Right ventricle myocardium superior (tissue), 1 donor: ENCODE measurements at places on chromosomes 6 and 20. TPM values are rescaled to one million over a fixed set of nuclear protein-coding genes. Genes with fewer than 3 reads are reported as not detected.
A peak's percentile ranks its signal among the peaks of the same experiment; 100 is the strongest.

CAGE1 gene
- not detected for total RNA-seq

TMEM217 gene
- total RNA-seq = not detected

IFT52 gene
- total RNA-seq = 5.5 TPM

THBS2 gene
- 8.6 TPM for total RNA-seq

ULBP1 gene
- 0.13 TPM for total RNA-seq

RSPO3 gene
- 0.67 TPM for total RNA-seq

PIGU gene
- 10.9 TPM for total RNA-seq

SLC26A8 gene
- total RNA-seq = not detected

FRS3 gene
- 4.8 TPM for total RNA-seq

SLC17A3 gene
- total RNA-seq = not detected

TNXB gene
- 65.8 TPM for total RNA-seq

MEP1A gene
- not detected for total RNA-seq

GABRR2 gene
- total RNA-seq = 0.54 TPM

RFX6 gene
- total RNA-seq = not detected

TCEA2 gene
- total RNA-seq = 34.6 TPM

CCNC gene
- 19.3 TPM for total RNA-seq

LAMA2 gene
- 115 TPM for total RNA-seq

UNC93A gene
- not detected for total RNA-seq

DNA sequence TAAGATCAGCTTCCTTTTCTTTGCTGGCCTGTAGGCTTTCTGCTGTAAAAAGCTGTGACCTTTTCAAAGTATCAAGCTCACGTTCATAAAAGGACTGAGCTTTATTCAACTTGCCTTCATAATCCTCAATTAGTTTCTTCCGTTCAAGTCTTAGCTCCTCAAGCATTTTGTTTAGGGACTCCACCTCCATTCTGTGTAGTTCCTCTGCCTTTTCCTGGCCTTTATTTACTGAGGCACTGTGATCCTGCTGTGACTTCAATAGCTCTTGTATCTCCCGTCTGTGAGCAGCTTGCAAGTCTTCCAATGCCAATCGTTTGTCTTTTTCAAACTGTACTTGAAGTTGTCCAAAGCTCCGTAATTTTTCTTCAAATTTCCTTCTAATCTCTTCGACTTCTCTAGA lies 54.4 kb downstream of the FAM184A start:
- no peak for DNase-seq

DNA sequence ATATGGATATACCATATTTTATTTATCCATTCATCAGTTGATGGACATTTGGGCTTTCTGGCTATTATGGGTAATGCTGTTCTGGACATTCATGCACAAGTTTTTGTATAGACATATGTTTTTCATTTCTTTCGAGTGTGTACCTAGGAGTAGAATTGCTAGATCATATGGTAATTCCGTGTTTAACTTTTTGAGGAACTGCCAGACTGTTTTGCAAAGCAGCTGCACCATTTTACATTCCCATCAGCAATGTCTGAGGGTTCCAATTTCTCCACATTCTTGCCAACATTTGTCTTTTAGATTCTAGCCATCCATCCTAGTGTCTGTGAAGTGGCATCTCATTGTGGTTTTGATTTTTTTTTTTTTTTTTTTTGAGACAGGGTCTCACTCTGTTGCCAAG lies 20.8 kb downstream of the SRC start:
- no peak for DNase-seq

GRCh38 chr6:26431258-26432172 lies 8.8 kb upstream of the BTN3A3 start:
- no peak for DNase-seq

DNA sequence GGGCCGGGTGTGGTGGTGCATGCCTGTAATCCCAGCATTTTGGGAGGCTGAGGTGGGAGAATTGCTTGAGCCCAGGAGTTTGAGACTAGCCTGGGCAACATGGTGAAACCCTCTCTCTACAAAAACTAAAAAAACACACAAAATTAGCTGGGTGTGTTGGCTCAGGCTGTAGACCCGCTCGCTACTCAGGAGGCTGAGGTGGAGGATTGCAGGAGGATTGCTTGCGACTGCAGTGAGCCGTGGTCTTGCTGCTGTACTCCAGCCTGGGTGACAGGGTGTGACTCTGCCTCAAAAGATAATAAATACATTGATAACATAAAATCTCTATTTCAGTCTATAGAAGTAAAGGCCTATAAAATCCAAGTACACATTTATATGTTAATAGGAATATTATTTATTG lies 49.3 kb downstream of the SLC17A5 start:
- no peak for DNase-seq

DNA sequence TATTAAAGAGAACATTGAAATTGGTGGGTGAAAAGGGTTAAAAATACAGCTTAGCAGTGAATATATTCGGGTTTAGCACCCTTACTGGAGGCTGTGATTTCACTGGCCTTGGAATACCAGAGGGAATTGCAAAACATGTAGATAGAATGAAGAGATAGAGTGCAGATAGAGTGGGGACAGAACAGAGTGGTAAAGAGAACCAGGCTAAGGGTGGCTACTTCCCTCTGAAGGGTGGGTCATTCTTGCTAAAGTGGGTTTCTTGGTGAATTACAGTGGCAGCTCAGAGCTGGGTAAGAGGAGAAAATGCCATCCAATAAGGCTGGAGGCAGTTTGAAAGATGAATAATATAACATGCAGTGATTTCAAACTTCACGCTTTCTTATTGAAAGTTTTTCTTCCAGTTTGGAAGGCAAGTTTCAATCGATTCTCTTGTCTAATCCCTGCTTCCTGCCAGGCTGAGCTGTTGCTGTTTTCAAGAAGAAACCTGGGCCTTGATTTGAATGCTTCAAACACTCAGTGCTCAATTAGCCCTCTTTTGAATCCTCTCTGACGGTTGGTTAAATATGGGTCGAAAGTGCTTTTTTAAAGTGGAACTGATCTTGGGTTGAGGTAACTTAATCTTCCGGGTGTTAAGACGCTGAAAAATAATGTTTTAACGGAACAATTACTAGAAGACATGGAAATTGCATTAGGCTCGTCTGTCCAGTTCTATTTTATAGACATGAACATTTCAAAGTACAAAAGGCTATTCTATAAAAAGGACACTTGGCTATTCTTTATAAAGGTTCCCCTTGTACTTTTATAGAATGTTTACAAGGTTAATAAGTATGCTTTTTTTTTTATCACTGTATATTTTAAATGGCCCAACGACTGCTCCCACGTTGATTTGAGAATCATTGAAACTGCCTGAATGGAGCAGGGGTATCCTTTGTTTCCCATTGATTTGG lies 203.3 kb downstream of the BCAS1 start:
- DNase-seq = no peak

DNA sequence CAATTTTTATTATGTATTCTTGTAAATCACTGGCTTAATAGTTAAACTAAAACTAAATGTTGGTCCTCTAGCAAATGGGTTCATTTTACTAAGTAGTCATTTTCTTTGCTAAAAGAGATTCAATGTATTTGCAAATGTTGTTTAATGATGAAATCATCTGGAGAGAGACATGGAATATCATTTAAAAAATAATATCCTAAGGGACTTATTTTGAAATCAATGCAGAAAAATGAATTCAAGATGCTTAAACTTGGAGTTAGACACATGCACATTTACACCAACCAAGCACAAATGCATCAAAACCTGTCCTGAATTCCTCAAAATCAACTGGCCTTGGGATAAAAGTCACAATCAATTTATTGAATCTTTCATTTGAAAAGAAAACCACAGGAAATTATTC lies 165.0 kb upstream of the RNF217 start:
- no peak for DNase-seq

DNA sequence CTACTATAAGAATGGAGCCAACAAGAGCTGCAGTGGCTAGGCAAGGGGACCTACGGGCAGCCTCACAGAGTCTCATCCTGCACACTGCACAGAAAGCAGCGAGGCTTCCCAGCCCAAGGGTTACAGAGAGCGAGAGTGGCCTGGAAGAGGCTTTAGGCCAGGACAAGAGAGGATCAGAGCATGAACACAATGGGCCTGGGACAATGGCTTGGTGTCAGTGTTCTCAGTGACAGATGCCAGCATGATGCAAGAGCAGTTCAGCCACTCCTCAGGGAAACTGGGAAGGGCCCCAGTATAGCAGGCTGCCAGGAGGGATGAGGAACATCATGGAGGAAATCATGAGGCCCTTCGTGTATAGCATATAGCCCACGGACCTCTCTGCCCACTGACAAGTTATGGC lies 108.0 kb downstream of the NUS1 start:
- DNase-seq = no peak

DNA sequence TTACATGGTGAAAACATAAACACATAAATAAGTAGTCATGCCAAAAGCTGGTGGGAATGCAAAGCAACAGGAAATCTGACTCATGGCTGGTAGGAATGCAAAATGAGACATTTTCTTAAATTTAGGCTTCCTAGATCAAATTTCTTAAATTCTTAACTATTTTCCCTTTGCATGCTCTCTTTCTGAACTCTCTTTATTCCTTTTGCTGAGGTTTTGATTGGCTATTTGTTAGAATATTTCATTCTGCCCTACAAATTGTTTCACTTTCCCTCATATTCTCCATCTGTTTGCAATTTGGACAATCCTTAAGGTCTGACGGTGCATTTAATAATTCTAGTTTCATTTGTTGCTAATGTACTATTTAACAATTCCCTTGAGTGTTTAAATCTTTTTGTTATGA lies 437.5 kb upstream of the RGS17 start:
- DNase-seq = no peak

GRCh38 chr20:37936451-37936850 lies 33.5 kb downstream of the VSTM2L start:
- DNase-seq = no peak

- DNase-seq = no peak
These were observed 17.2 kb upstream of the MAS1L start for GRCh38 chr6:29504961-29505360.

GRCh38 chr6:71512256-71512655 lies 223.6 kb downstream of the OGFRL1 start:
- no peak for DNase-seq

DNA sequence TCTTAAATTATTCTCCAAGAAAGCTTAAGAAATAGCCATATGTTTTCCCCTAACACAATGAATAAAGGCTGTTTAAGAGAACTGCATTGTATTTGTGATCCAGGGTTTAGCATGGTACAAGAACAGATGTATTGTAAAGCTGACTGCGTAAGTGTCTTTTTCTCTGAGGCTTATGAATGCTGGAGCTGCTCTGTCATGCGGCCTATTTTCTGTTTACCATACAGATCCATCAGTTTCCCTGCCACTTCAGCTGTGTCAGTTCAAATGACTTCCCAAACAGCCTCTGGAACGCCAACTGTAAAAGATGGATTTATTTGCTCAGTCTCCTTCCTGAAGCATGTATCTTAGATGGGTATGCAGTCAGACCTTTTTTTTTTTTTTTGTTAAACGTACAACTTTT lies 419.3 kb upstream of the HS3ST5 start:
- no peak for DNase-seq

DNA sequence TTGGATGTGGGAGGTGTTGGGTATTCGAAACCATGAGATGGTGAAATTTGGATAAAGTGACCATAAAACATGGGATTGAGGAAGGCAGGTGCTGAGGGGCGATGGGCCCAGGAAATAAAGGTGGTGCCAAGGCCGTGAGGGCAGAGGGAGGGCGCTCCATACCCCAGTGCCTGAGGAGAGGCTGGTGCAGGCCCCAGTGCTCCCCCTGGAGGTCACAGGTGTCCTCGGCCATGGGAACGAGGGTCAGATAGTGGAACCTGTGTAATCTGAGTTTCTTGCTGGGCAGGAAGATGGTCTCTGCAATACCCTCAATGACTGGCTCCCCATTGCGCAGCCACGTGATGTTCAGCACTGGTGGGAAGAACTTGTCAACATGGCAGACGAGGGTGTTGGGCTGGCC lies 16.2 kb downstream of the HLA-DPB1 start:
- peak; percentile 58 for DNase-seq

GRCh38 chr6:69756366-69756765 lies 40.4 kb downstream of the LMBRD1 start:
- no peak for DNase-seq

GRCh38 chr20:48826069-48826468 lies 1.7 kb downstream of the PREX1 start:
- DNase-seq = no peak

- DNase-seq = no peak
These were observed 674 bp downstream of the NRSN1 start for GRCh38 chr6:24126586-24127192.

- peak; percentile 51 for DNase-seq
These were observed 49.6 kb upstream of the ZNF217 start for GRCh38 chr20:53643031-53643832.

DNA sequence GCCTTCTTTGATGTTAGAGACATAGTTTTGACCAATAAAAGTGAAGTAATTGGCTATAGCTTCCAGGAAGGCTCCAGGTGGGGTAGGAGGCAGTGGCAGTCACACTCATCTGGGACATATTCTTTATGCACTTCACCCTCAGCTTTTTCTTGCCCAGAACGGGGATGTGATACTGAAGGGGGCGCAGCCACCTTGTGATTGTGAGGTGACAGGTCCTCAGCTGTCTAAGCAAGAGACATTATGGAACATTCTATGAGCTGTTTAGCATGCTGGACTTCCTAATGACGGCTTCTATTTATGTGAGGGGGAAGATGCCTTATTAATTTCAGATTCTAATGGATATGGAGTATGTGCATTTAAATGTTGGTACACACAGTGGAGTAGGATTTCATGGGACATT lies 151.3 kb upstream of the ZFP64 start:
- DNase-seq = no peak

DNA sequence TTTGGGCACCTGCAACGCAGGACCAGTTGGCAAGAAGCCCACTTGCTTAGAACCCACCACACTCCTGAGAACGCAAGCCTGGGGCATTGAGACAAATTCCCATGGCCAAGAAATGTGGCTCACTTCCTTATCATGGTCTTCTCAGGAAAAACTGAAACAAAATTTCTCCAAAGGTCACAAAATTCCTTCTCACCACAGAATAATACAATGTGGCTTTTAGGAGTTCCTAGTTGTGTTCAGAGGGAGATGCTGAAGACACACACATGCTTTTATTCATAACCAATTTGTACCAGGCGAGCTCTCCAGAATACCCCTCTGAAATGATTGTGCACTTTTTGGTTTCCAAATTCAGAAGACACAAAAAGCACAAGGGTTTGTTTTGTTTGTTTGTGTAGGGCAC lies 31.6 kb downstream of the ADTRP start:
- no peak for DNase-seq

DNA sequence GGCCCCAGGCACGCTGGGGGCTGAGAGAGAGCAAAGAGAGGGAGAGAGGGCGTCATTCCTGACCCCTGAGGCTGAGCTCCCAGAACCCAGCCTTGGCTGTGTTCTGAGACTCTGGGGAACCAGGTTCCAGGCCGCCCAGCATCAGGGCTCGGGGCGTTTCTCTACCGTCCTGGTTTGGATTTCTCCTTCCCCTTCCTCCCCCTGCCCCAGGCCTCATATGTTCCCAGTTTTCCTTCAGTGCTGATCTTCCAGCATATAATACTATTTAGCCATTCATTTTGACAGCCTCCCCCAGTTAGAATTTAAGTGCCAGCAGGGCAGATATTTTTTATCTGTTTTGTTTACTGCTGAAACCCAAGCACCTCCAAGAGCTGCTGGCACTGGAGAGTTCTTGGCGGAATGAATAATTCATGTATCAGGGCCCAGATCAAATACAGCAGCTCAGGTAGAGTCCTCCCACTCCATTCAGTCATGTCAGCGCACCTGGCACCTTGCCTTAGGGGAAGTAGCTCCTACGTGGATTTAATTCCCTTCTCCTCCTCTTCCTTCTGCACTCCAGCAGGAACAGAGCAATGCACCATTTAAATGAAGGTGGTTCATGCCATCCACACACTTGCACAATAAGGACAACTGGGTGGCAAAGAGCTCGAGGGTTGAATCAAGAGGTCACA lies 23.4 kb upstream of the FRMD1 start:
- DNase-seq = no peak
